ENCODE measurements at places on chromosomes 6 and 20.

DNA sequence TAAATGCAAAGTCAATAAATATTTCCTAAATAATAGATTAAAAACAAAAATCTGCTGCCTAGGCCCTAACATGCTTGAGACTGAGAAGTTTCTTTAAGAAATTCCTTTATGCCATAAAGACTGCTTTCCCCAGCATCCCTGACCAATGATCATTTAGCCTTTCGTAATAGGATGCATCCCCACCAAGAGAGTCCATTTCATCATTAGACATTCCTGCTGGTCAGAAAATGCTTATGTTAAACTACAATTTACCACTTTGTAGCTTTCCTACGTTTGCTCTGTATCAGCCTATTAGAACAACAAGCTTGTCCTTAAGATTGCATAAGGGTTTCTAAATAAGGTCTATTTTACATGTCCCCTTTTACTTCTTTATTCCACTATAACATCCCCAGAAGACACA, 59.8 kb upstream of the HSF2 start:
- no peak overlapping the region for H3K4me3 ChIP-seq
- no peaks in the 10 kb centered on the region for H3K4me1 ChIP-seq
- H3K27ac ChIP-seq = no peak overlapping the region
- H3K36me3 ChIP-seq = no peaks in the 10 kb centered on the region
- peaks cover 8% of the 10 kb centered on the region for H3K27me3 ChIP-seq

- H3K27me3 ChIP-seq = no peaks in the 10 kb centered on the region
- H3K27ac ChIP-seq = no peak overlapping the region
- peaks cover 20% of the 10 kb centered on the region for H3K36me3 ChIP-seq
- no peak for DNase-seq
- H3K4me1 ChIP-seq = peaks cover 2% of the 10 kb centered on the region
Observed at GRCh38 chr6:45532721-45533210, 155.0 kb upstream of the SUPT3H start.

DNA sequence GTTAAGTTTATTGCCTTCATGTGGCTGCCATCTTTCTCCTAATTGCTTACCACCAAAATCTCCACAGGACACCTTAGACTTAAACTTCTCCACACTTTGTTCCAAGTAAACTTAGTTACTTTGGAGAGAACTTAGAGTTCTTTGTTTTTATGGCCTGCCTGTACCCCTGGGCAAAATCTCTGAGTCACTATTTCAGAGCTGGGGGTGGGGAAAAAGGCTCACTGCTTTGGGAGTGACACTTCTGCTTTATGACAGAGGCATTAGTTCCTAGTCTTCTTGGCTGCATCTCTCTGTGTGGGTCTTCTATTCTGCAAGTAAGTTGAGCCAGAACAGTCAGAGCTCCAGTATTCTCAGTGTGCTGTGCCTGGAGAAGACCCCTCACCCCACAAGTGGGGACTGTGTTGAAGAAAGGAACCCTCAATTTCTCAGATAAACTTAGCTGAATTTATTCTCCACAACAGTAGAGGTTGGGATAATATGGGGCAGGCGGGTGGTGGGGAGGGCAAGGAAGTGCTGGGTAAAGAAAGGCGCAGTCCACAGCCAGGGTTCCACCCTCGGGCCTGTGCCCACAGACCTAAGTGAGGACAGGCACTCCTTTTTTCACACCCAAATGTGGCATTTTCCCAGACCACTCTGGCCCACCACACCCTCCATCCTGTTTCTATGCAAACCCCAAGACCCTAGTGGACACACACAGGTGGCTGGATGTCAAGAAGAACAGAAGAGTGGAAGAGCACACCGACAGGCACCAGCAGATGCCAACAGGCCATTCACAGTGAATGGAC, 636.6 kb upstream of the MAN1A1 start:
- H3K27ac ChIP-seq = no peak overlapping the region
- no peaks in the 10 kb centered on the region for H3K27me3 ChIP-seq
- no peaks in the 10 kb centered on the region for H3K4me1 ChIP-seq
- DNase-seq = no peak
- H3K36me3 ChIP-seq = no peaks in the 10 kb centered on the region

DNA sequence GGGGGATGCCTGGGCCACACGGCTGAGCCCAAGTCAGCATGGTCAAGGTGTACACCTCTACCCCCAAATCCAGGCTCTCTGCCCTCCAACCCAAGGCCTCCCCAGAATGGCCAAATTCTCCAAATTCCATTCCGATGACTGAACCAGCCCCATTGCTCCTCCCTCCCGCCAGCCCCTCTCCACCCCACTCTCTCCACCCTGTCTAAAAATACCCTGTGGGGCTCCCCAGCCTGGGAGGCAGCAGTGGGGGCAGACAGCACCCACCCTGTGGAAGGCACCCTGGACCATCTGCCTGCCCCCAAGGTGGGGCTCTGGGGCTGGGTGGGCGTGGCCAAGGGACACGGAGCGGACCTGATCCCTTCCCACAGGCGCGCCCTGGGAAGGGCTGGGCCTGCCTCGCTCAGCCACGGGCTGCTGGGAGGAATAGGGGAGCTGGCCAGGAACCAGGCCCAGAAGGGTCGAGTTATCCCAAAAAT, 11.4 kb downstream of the TEAD3 start:
- no peaks in the 10 kb centered on the region for H3K27me3 ChIP-seq
- H3K4me3 ChIP-seq = no peak overlapping the region
- H3K27ac ChIP-seq = no peak overlapping the region
- DNase-seq = no peak
- H3K36me3 ChIP-seq = no peaks in the 10 kb centered on the region

- no peaks in the 10 kb centered on the region for H3K36me3 ChIP-seq
- DNase-seq = no peak
- no peak overlapping the region for H3K27ac ChIP-seq
- no peaks in the 10 kb centered on the region for H3K4me1 ChIP-seq
- no peaks in the 10 kb centered on the region for H3K27me3 ChIP-seq
Observed at GRCh38 chr20:14310977-14311627, 26.3 kb downstream of the FLRT3 start.
